Effector memory CD4-positive, alpha-beta T cell (primary cell): ENCODE measurements at places on chromosomes 2 and 18.

GRCh38 chr2:47134386-47135090 lies 20.6 kb downstream of the STPG4 start:
- no peak for DNase-seq

DNA sequence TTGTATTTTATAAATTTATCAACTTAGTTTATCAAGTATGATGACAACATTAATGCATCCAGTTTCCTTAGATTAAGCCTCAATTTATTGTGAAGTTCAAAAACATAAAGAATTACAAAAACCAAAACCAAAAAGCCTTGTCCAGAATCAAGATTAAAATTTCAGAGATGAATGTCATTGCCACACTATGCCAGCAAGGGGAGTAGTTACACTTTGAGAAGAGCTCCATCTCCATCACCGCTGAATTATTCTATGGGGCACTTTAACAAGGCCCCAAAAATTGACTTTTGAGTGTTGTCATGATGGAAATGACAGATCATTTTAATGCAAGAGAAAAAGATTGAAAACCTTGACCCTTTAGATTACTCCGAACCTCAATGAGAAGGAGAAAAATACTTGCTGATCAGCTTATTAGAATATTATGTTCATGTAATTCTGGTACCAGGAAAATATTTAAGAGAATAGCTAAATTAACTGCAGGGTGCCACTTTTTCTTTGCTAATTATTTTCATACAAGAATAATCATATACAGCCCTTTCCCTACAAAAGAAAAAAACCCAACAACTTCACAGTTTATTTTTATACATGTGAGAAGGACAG lies 152.5 kb upstream of the AQP4 start:
- DNase-seq = no peak

GRCh38 chr2:177042311-177042710 lies 170.3 kb upstream of the HNRNPA3 start:
- DNase-seq = no peak

- no peak for DNase-seq
These were observed 107.1 kb downstream of the PLB1 start for GRCh38 chr2:28602751-28603639.
